ENCODE measurements at places on chromosomes 1 and 21. TPM values are rescaled to one million over a fixed set of nuclear protein-coding genes. Genes with fewer than 3 reads are reported as not detected.

- DNase-seq = no peak
Measured at GRCh38 chr1:218259800-218260199, 25.3 kb upstream of the RRP15 start.

DNA sequence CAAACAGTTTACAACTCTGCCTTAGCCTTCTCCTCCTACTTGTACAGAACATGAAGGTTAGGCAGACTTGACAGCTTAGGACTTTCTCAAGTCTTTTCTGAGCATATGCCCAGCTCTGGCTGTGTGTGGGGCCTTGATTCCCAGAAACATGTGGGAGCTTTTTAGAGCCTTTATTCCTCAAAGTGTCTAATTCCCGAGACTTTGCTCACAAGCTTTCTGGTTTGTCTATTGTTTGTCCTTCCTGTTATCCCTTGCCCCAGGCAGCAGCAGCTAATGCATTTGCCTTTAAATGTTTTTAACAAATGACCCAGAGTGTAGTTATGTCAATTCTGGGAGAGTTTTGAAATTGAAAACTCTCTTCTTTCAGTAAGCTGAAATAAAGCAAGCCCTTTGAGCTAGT, 29.2 kb downstream of the ST7L start:
- DNase-seq = no peak

DNA sequence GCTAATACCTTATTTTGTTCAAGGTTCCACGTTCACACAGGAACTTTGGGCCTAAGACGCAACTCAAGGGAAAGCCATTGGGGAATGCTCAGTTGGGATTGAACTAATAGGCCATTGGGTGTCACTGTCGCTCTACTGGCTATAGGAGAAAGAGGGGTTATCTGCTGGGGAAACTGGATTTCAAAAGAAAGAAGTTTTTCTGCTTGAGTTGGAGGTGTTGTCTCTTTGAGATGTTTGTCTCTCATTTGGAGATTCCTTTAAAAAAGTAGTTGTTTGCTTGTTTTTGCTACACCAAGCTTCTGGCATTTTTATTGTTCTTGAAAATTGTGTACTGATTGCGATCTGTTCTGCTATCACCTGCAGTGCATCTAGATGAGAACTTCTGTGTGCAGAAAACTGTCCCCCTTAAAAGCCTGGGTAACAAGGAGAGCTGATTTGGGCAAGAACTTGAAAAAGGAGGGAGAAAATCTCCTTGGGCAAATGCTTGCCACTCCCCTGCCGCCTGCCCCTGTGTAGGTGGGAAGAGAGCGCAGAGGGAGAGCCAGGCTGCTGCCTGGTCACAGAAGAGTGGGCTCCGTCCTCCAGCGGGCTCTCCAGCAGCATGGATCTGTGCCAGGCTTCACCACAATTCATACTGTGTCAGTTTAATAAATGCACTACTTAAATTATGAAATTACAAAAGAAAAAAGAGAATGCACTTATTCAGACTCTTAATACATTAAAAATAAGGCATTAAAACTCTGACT, 39.9 kb downstream of the PEX14 start:
- no peak for DNase-seq

- DNase-seq = no peak
Measured at GRCh38 chr1:201876148-201876818, 12.4 kb upstream of the SHISA4 start.

- DNase-seq = no peak
Measured at GRCh38 chr1:226575739-226576378, 27.3 kb downstream of the STUM start.

DNA sequence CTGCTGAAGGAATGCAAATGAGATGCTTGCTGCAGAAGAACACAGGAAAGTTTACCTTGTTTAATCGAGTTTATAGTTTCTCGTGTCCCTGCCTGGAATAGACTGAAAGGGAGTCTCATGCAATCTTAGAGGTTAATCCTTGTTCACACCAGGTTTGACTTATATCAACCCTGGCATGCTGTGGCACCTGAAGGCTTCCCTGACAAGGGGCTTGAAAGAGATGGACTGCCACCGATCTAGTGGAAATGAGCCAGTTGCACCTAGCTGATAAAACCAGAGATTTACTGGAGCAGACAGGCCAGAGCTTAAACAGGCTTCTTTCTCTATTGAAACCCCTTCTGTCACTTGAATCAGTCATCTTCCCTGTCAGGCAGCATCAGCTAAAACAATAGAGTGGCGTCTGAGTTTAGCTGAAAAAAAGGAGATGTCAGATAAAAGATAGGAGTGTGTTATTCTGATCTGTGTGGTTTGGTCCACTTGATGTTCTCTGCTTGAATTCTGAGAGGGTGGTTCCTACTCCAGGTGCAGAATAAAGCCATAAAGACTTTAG, 349.7 kb downstream of the RWDD3 start:
- no peak for DNase-seq

DNA sequence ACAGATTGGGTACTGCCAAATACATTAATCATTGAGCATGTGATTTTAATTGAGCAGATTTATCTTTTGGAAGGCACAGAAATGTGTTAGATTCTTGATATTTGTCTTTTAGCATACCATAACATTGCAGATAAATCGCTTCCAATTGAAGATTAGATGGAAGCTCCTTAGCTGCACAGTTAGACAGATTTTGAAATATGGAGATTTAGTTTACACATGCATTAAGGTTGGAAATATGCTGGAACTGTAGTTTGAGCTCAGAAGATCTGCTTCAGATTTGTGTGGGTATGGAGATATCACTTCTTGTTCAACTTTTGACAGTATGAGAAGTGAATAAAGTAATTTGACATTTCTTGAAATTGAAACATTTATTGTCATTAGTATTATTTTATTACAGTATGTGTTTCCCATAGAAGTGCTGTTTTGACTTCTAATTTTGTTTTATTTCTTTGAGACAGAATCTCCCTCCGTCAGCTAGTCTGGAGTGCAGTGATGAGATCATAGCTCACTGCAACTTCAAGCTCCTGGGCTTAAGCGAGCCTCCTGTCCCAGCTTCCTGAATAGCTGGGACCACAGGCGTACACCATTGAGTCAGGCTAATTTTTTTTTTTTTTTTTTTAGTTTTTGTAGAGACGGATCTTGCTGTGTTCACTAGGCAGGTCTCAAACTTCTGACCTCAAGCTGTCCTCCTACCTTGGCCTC, 29.1 kb downstream of the THRAP3 start:
- DNase-seq = no peak

DNA sequence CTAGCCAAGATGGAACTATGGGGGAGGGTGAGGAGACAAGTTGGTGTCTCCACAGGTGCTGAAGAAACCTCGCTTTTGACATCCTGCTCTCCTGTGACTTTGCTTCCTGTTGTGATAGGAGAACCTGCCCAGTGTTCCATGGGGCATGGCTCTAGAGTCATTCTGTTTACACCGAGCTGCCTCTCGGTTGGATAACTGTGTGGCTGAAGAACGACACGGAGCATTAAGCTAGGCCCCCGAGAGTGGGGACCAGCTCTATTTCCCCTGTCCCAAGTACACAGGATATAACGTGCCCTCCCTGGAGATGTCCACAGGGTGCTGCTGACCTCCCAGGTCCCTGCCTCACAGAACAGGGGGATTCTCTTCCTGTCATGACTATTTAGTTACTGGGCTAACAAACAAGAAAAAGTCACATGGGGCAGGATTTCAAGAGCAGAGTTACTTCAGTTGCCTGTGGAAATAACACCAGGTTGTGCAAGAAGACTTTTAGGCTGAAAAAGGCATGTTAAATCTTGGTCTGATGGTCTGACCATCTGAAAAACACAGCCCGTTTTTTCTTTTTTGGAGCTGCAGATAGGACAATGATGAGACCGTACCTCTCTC, 29.4 kb upstream of the PPP2R5A start:
- DNase-seq = no peak

DNA sequence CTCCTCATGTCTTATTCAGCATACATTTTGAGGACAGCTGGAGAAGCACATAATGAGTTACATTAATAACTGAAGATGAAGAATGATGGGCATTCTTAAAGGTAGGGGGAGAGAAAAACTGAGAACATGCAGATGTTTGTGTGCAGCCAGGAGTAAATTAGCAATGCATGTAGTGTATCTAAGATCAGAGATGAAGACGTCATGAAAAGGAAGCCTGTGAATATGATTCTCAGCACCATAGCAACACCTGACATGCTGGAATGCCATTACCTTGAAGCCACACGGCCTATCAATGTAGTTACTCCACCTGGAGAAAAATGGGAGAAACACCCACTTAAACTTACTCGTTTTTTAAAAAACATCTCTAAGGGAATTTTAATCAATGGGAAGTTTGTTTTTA, 607.1 kb downstream of the PTPRC start:
- no peak for DNase-seq

DNA sequence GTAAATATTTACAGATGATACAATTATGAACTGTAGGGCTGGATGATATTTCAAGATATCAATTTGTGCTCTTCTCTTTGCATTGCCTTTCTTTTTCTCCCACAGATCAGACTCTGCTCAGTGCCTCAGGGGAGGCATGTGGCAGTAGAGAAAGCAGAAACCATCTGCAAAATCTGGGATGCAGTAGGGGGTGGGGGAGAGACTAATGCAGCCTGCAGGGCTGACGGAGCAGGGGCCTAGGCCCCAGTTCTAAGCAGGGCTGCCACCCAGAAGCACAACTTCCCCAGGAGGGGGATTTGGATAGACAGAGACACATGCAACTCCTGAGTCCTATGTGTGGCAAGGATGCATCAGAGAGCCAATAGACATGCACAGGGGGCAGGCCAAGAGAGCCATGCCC, 511.6 kb downstream of the SMYD3 start:
- DNase-seq = no peak

DNA sequence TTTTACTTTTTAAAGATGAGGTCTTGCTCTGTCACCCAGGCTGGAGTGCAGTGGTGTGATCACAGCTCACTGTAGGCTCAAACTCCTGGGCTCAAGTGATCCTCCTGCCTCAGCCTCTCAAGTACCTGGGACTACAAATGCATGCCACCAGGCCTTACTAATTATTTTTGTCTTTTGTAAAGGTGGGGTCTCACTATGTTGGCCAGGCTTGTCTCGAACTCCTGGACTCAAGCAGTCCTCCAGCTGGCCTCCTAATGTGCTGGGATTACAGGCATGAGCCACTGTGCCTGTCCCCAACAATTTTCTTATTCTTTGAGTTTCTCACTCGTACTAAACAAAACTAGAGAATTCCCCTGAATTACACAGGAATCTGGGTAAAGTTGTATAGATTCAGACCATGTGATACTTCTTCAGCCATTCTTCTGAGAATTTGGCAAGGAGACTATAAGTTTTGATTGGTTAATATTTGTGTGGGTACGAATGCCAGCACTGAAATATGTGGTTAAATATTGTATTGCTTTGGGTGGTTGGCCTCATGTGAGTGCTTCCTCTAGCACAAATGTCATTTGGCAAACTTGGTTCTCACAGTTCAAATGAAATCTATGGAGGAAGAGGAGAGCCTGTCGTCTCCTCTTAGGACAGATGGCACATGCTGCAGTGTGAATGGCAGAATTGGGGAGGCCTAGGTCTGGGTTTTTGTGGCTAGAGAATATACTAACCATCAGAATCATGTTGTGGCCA, 104.9 kb downstream of the RUNX1 start:
- no peak for DNase-seq

DNA sequence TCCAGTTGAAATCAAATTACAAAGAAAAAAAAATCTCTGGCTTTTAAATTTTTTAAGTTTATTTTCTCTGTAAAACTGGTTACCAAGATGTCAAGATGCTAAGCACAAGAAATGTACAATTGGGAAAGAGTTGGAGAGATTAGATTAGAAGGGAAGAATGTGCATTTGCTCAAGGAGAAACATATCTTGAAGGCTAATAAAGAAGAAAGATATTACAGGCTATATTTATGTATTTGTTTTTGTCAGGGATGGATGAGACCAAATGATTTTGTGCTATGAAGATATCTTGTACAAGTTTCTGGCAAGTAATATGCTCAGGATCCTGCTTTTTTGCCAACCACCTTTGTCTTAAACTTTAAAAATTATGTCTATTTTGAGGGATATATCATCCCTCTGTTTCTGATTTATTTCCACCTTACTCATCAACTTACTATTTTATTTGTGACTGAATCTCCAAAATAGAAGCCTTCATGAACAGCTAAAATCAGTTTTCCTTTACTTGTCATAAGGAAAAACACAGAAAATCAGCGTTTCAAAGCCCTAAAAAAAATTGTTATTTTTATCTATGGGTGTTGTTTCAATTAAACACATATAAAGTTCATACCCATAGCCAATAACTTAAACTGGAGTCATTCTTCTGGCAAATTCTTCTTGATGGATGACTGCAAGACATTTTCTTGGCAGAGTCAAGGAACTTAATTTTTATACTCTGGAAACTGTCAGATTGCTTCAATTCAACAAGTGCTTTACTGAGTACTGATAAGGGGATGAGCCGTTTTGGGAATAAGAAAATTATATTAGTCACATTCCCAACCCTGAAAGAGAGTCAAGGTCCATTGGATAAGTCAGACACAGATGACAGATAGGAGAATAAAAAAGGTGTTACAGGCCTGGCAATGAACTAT, 141.8 kb downstream of the CTH start:
- DNase-seq = no peak

DNA sequence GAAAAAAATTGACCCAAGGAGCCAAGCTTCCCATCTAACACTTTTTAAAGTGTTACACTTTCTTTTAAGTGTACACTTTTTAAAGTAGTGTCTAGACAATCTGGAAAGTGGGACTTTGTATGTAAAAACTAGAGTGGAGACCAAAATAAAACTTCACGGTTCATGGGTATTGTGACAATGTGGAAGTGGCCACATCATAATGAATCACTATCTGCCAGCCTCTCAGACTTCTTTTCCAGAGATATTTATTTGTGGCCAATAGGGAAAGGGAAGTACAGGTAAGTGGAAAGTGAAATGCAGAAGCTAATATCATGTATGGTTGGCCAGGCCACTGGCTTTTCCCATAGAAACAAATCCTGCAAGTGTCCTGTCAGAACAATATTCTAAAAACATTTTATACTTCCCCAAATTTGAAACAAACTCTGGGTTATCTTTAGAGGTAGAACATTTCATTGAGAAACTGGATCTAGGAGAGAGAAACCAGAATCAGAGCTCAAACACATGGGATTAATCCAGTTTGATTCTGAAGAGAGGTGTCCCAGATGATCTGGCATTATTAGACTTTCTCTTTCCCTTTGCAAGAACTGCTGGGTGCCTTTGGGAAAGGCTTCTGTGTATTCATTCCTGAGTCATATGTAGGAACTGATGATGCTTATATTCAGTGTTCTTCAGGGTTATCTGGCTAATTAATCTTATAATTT, 2.0 kb downstream of the TNFSF18 start:
- no peak for DNase-seq

- DNase-seq = no peak
Measured at GRCh38 chr1:201369209-201369608, 8.3 kb downstream of the TNNT2 start.

- no peak for DNase-seq
Measured at GRCh38 chr1:57857809-57858208, 433.9 kb upstream of the DAB1 start.

OR1C1 gene
- not detected for polyA plus RNA-seq

RSPH1 gene
- 0.21 TPM for polyA plus RNA-seq

CDK18 gene
- 8.7 TPM for polyA plus RNA-seq

UBXN10 gene
- polyA plus RNA-seq = 0.05 TPM

ITLN2 gene
- polyA plus RNA-seq = not detected

OR2L13 gene
- polyA plus RNA-seq = not detected

AMY1A gene
- not detected for polyA plus RNA-seq

IVL gene
- not detected for polyA plus RNA-seq

DMBX1 gene
- polyA plus RNA-seq = not detected

Measured in muscle of arm (tissue), 14 donors.